Uterus (tissue), 4 donors: ENCODE measurements at places on chromosomes 12 and 14.

- DNase-seq, result no peak
Measured at GRCh38 chr12:129570796-129571400, 332.9 kb downstream of the TMEM132D start.

GRCh38 chr14:86858591-86858990 is 1134.4 kb downstream of the GALC start:
- DNase-seq, result no peak

- DNase-seq, result no peak
Measured at GRCh38 chr12:62434494-62435302, 31.9 kb upstream of the MON2 start.

DNA sequence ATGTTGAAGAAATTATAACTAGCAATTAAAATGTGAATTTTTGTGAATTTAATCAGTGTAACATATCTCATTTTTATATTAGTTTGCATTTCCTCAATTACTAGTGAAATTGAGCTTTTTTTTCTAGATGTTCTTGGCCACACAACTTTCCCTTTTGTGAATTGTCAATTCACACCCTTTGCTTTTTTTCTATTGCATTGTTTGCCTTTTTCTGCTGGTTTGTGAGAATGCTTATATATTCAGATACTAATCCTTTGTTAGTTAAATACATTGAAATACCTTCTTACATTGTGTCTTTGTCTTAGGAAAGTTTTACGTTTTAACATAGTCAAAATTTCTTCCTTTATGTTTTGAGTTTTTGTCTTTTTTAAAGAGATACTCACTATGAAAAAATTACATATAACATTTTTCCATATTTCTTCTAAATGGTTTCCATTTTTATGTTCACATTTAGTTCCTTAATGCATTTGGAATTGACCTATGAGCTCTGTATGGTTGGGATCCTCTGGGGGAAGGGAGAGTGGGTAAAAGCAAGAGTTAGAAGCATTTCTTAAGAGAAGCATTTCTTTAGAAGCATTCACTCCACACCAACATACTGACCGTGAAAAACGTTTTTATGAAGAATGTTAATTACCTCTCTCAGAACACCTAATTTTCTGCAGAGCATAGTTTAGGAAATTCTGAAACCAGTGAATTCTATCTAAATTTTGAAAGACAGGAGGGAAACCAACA is 126.0 kb downstream of the CAPZA3 start:
- no peak for DNase-seq

DNA sequence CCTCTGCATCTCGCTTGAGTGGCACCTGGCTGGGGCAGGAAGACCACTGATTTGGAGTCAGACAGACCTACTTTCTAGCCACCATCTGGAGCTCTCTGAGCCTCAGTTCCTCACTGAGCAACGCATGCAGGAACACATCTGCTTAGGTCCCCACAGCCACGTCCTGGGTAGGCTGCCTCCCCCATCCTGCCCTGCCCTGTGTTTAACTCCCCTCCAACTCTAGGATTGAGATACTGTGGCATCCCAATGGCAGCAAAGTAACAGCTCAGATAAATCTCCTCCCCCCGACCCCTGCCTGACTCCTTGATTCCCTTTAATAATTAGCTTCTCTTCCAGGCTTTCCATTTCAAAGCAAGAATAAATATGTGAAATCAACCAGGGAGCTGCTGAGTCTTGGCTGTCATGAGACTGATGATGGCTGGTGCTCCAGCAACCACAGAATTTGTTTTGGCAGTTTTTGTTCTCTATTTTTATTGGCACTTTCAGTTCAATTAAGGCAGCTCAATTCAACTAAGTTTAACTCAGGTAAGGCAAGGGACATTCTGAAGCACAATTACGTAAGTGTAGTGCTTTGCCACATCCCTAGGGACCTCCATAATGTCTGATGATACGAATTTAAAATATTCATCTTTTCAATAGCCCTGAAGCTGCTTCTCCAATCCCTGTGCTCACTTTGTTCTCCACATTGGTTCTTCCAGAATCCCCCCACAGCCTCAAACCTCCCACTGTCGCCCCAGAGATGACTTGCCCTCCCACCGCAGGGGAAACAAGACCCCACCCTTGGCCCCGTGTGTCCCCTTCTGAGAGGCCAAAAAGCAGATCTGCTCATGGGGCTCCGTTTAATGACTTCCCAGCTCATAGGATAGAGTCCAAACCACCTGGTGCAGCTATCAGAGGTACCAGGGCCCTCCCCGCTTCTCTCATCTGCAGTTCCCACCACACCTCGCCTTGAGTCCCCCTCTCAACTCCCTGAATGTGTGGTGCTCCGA is 58.2 kb downstream of the ESR2 start:
- DNase-seq, result no peak

GRCh38 chr14:74763803-74764531 is 851 bp downstream of the YLPM1 start:
- peak; percentile 17 for DNase-seq

- no peak for DNase-seq
Measured at GRCh38 chr12:12613344-12613743, 1.7 kb downstream of the CREBL2 start.

- DNase-seq, result no peak
Measured at GRCh38 chr14:100442498-100443490, 119.7 kb downstream of the SLC25A47 start.

- no peak for DNase-seq
Measured at GRCh38 chr12:108047071-108047550, 82.0 kb upstream of the WSCD2 start.

GRCh38 chr14:78170203-78170602 is at the start of gene NRXN3:
TSS of gene NRXN3 (plus strand) at chr14:78170373. CDS start at chr14:78243094, 72,721 bp downstream.
- no peak for DNase-seq

DNA sequence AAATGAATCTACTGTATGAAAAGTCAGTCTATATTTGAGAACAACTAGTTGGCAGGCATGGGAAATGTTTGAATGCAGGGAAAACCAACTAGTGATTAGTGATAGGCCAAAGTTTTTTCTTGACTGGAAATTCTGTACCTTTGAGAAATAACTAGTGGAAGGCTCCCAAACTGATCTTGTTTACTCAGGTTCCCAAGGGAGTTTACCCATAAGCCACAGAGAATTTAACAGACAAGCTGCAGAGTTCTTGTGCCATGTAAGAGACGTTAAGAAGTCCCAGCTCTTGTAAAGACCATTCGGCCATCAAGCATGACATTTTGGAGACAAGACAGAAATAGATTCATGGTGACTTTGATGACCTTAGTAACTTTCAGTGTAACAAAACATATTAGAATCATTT is 1882.8 kb upstream of the SEL1L start:
- DNase-seq, result no peak

GRCh38 chr12:31728289-31728916 is 418 bp downstream of the AMN1 start:
- DNase-seq, result peak; percentile 55

DNA sequence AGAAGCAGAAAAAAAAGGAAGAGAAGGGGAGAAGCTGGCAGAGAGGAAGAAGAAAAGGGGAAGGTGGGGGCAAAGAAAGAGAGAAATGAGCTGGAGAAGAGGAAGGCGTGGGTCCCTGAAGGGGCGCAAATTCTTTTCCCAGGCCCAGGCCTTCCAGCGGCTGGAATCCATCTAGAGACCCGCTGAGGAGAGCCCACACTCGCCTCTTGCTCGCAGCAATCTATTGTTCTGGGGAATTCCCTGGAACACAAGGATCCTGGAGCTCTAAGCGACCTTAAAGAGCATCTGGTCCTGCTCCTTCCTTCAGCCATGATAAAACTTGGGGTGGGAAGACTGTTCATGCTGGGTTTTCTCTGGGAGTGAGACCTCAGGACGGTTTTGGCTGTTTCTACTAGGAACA is 41.2 kb upstream of the FKBP4 start:
- no peak for DNase-seq

GRCh38 chr12:83067981-83068380 is 381.3 kb downstream of the TMTC2 start:
- DNase-seq, result no peak

GRCh38 chr14:31828946-31829868 is 247.9 kb upstream of the ARHGAP5 start:
- no peak for DNase-seq

DNA sequence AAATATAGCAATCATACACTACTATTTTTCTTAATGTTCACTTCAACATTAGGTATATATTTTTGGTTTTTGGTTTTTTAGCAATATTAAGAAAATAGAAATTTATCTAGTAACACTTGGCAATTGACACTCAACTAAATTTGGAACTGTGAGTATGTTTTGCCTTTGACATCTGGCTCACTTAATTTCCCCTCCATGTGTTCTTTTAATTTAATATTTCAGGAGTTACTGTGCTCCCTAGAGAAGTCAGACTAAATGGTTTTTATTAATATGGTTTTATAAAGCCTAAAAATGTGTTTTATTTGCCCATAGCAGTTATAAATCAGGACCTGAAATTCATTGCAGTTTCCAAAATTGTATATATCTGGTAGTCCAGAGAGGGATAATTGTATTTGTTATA is 175.3 kb upstream of the AVPR1A start:
- no peak for DNase-seq

GRCh38 chr12:5716201-5716600 is 228.9 kb downstream of the ANO2 start:
- DNase-seq, result no peak

- DNase-seq, result no peak
Measured at GRCh38 chr14:22358726-22359125, 230.3 kb downstream of the DAD1 start.

DNA sequence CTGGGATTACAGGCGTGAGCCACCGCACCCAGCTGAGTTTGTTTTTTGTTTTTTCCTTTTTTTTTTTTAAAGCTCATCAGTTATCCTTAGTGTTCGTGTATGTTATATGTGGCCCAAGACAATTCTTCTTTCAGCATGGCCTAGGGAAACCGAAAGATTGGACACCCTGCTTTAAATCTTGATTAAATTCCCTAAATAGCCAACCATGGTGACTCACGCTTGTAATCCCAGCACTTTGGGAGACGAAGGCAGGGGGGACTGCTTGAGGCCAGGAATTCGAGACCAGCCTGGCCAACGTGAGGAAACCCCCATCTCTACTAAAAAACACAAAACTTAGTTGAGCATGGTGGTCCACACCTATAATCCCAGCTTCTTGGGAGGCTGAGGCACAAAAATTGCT is 131.1 kb downstream of the MED13L start:
- DNase-seq, result no peak

DNA sequence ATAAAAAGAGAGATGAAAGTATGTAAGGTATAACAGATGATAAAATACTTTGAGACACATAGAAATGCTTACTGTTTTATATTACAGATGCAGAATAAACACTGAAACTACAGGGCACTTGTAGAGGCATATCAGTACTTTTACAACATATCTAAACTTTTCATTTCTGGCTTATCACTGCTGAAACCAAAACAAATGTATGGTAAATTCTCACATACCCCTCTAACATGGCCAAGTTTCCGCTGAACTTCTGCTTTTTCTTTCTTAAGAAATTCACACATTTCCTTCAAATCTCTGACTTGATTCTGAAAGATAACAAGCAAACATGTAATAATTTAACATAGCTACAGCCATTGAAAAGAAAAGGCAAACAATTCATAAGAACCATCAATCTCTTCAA is 33.3 kb upstream of the C12orf50 start:
- DNase-seq, result no peak

GRCh38 chr12:58359084-58359483 is 417.7 kb downstream of the ATP23 start:
- DNase-seq, result peak; percentile 13

DNA sequence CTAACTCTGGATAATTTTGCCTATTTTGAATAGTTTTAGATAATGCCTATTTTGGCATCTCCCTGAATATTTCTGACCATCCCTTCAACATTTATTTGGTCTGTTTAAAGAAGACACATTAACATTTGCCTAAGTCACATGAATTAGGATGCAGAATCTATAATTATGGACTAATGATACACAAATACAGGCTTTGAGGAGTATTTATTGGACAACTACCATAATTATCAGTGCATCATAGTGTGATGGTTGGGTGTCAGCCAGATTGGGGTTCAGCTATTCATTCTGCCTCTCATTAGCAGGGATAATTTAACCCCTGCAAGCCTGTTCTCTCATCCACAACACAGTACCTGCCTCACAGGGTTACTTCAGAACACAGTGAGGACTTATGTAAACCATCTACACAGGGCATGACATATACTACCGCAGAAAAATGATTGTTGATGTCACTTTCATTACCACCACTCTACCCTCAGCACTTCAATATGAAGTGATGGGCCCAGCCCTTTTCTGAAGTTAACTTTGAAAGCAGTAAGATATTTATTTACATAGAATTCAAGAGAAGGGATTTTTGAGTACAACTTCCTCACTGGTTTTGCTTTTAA is 14.4 kb downstream of the PRKCH start:
- DNase-seq, result no peak

DNA sequence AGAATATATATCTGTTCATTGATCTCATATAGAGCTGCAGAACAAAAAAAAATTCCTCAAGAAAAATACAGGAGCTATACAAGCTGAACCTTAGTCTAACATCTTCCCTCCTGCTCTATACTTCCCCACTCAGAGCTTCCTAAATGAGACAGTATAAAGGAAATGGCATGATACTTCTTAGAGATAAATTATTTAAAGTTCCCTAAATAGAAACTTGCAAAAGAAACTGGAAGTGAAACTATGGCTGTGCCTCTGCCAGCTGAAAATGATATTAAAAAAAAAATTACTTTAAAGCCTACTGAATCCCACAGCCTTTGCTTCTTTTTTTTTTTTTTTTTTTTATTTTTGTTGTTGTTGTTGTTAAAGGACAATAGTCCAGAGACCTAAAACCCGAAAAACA is 11.6 kb upstream of the NEK9 start:
- no peak for DNase-seq

GRCh38 chr14:61877035-61877390 is 114.8 kb downstream of the SNAPC1 start:
- no peak for DNase-seq

- no peak for DNase-seq
Measured at GRCh38 chr12:105679982-105680381, 349.5 kb downstream of the C12orf75 start.

- DNase-seq, result no peak
Measured at GRCh38 chr14:51147183-51147582, 52.3 kb upstream of the TRIM9 start.

GRCh38 chr14:96567289-96567899 is 65.2 kb downstream of the PAPOLA start:
- DNase-seq, result no peak

DNA sequence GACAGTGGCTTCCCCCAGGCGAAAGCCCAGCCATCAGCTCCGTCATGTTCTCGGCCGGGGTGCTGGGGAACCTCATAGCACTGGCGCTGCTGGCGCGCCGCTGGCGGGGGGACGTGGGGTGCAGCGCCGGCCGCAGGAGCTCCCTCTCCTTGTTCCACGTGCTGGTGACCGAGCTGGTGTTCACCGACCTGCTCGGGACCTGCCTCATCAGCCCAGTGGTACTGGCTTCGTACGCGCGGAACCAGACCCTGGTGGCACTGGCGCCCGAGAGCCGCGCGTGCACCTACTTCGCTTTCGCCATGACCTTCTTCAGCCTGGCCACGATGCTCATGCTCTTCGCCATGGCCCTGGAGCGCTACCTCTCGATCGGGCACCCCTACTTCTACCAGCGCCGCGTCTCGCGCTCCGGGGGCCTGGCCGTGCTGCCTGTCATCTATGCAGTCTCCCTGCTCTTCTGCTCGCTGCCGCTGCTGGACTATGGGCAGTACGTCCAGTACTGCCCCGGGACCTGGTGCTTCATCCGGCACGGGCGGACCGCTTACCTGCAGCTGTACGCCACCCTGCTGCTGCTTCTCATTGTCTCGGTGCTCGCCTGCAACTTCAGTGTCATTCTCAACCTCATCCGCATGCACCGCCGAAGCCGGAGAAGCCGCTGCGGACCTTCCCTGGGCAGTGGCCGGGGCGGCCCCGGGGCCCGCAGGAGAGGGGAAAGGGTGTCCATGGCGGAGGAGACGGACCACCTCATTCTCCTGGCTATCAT is 663 bp downstream of the PTGER2 start:
- peak; percentile 36 for DNase-seq
